ENCODE measurements at places on chromosomes 6 and 20.

GRCh38 chr6:152351110-152351509 is 286.1 kb downstream of the SYNE1 start:
- no peak for DNase-seq

GRCh38 chr6:107154131-107154800 is 39.0 kb upstream of the BEND3 start:
- no peak for DNase-seq

DNA sequence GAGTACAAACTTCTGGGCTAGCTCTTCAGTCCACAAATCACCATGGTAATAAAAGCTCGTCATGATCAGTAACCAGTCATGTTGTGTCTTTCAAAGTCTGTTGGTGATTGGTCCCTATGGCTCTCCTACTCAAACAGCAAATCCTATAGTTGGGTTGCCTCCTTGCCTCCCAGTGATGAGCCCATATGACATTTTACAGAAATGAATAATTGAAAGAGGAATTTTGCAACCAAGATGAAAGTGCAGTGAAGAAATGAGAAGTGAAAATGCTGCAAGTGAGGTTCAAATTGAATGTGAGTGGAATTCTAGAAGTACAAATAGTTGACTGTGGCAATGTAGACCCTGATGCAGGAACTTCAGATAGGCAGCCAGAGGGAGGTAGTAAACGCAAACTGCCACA is 5.1 kb upstream of the SIRPD start:
- no peak for DNase-seq

DNA sequence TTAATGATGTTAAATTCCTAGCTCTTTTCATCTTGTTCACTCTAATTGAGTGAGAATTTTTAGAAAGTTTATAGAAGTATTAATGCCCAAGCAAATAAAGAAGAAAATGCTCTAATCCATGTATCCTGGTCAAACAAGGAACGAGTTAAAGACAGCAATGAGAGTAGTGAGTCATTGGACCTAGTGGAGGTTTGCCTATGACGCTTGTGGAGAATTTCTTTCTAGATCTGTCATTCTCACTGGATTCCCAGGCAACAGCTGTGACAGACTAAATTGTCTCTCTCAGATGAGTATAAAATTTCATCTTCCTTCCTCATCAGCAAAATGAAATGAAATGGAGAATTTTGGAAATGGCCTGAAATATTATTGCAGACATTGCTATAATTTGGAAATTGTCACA is 127.9 kb downstream of the COL19A1 start:
- DNase-seq, result no peak

GRCh38 chr6:56803594-56803993 is 151.3 kb upstream of the BEND6 start:
- DNase-seq, result no peak

DNA sequence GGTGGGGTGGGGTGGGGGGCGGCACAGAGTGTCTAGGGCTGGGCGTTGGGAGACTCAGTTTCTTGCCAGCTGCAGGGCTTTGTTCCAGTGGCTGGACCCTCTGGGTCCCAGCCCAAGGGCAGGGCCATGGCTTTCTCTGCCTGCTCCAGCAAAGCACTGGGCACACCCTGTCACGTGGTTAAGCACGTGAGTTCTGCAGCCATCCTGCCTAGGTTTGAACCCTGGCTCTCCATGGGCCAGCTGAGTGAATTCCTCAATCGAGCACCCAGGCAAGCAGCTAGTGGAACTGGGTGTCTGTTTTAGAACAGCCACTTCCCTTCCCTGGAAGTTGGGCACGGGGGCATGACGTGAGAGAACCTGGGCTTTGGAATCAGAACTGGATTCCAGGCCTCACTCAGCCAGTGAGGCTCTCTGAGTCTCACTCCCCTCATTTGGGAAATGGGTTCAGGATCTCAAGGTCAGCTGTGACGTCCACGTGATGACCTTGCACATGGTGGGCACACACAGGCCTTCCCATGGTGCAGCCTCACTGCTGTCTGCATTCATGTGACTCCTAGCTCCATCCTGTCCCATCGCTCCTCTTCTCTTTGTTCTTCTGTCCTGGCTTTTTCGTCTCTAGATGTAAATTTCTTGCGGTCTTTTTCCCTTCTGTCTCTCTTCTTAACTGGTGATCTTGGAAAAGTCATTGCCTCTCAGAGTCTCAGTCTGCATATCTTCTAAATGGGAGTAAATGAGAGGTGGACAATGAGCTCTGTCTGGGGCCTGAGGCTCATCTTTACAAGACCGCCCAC is 45.9 kb downstream of the NOL4L start:
- no peak for DNase-seq

DNA sequence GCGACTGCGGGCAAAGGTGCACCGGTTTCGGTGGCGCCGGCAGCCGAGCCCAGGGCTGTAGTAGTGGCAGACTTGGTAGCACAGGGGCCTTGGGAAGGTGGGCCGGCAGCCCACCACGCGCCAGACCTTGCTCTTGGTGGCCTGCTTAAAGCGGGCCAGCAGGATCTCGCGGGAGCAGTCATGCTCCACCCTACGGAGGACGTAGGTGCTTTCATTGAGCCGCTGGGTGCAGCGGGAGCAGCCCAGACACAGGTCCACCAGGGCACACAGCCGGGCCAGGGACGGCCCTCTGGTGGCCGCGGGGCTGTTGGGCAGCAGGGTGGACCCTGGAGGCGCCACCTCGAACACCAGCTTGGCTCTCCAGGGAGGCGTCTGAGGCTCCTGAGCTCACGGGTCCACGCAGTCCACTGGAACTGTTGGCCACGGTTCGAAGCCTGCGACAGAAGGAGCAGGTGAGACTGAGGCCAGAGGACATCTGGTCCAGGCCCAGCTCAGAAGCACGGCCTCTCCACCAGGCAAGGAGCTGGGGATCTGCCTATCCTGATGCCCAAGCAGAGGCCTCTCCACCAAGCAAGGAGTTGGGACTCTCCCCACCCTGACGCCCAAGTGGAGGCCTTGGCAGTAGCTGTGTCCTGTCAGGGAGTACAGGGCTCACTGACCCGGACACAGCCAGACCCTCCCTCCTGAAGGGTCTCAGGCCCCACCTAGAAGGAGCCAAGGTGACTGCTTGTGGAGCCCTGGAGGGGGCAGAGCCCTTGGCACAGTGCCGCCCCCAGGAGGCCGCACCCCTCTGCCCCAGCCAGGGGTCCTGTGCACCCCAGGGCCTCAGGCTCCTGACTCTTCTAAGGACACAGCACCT is 1.0 kb downstream of the HELZ2 start:
- DNase-seq, result no peak

DNA sequence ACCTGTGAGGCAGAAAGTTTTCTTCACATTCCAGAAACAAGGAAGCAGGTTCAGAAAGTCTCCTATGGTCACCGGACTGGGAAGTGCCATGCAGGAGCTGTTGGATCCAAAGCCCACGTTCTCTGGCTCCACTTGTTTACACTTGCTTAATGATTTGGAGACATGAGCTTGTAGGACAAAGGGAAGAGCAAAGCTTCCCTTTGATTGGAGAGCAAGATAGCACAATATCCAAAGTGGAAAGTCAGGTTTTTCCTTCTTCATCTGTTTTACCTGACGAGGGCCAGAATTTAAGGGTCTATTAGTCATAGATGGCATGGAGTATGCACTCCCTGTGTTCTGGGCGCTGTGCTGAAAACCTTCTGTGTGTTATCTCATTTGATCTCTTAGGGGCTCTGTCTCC is 81.2 kb downstream of the PDE7B start:
- DNase-seq, result no peak

Data from NCI-H446 treated with DMSO at 0.1 percent for 48 hours (cell line).